ENCODE measurements at places on chromosomes 4 and X. TPM values are rescaled to one million over a fixed set of nuclear protein-coding genes. Genes with fewer than 3 reads are reported as not detected.

Gene LANCL3
- total RNA-seq = 0.53 TPM

Gene SLC49A3
- 0.59 TPM for total RNA-seq

DNA sequence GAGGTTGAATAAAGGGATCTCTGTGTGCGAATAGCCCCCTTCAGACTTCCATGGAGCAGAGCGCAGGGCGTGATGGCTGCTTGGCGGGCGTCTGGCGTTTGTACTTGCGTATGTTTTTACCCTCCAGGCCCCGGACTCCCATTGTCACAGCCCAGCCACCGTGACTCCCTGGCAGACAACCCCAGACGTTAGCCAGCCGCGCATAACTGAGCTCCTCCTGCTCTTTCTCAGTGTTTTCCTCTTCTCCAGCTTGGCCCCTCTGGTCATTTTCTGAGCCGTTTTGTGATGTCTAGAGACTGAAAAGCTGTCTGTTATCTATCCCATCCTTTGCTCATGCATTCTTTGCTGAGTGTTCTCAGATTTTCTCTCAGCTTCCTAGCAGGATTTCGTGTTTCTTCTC, 54.3 kb downstream of the IGFBP7 start:
- DNase-seq = no peak

GRCh38 chr4:1192091-1192492, 19.7 kb upstream of the SPON2 start:
- DNase-seq = peak; percentile 34

DNA sequence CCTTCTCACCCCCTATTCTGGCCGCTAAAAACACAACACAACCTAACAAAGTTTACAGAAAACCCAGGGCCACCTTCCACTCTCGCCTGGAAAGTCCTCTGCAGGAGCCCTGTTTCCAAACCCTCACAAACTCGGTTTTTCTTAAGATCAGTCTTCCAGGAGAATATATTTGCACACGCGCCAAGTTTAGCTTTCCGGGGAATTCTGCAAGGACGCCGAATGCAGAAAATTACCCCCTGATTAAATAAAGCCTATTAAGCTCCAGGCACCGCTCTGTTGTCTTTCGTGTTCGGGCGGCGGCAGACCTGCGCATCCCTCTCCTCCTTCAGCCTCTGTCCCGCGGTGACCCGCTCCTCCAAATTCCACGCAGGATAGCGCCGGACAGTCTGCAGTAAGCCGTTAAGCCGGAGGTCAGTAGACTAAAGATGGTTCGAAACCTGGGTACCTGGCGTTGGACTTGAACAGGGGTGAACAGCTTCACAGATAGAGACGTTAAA, 5.0 kb downstream of the MSX1 start:
- DNase-seq = no peak

GRCh38 chrX:132877954-132878536, 80.4 kb downstream of the HS6ST2 start:
- DNase-seq = no peak

DNA sequence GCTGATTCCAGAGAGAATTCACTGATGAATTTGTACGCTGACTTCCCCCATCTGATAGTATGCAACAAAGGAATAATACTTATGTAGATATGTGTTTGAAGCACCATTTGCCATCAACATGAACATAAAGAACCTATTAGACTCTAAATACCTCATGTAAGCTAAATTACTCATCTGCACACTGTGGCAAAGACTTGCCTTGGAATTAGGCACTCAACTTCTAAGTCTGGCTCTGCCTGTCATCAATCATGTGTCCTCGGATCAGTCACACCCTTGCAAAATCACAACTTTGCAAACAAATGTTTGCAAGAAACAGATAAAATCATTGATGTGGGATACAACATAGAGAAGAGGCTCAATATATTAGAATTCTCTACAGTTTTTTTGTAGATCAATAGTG, 169.9 kb upstream of the LDB2 start:
- DNase-seq = no peak

DNA sequence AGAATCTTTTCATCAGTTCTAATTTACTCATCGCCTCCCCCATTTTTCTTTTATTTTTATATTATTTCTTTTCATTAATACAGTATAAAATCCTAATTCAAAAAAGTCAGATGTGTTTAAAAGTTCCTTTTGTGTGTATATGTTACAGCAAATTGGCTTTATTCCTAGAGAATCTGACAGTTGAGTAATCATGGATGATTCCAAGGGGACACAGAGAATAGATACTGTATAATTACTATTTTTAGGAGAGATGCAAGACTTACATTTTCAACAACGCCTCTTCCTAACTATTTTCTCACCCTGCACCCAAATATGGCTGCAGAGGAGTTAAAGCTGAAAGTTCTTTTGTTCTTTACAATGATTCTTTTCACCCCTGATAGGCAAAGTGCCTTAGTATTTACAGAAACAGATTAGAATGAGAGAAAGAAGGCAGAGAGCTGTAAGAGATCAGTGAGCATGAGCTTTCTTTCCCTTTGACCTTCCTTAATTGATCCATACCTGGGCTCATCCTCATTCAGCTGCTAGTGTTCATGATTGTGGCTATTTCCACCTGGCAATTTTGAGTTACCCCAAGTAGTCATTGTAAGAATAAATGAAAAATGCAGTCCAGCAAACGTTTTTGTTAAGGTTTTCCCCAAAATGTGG, 210.8 kb downstream of the SLC4A4 start:
- no peak for DNase-seq

GRCh38 chr4:165384598-165384997, 5.8 kb downstream of the CPE start:
- DNase-seq = no peak

DNA sequence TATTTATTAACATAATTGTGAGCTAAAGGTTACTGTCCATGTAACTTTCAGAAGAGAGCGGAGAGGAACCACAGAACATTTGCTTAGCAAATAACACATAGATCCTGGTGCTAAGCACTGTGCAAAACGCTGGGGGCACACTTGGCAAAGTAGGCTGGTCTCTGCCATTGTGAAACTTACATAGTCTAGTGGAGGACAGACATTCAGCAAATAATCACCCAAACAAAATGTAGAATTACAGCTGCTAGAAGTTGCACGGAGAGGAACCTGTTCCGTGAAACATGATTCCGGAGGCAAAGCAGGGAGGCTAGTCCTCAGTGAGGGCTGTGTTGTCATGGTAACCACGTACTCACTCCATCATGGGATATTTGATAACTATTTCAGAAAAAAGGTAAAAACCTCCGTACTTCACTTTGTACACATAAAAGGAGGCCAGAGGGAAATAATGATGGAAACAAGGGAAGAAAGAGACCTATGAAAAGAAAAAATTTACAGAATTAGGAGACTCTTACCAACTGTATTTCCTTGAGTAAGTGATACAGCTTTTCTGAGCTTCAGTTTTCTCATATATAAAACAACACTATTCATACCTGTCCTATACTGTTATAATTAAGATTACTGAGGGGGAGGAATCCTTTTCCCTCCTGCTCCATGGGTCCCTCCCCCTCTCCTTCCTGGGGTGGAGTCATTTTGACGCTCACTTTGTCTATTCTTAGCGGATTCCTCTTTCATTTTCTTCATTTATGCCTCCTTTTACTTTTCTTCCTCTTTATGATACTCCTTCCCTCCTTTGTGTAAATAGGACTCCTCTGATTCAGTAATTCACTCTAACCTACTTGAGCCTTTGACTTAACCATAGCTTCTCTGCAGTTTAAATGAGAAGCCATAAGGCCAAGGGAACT, 825 bp upstream of the RASGEF1B start:
- no peak for DNase-seq

- no peak for DNase-seq
Measured at GRCh38 chrX:69063486-69063885, 101.8 kb downstream of the PJA1 start.

DNA sequence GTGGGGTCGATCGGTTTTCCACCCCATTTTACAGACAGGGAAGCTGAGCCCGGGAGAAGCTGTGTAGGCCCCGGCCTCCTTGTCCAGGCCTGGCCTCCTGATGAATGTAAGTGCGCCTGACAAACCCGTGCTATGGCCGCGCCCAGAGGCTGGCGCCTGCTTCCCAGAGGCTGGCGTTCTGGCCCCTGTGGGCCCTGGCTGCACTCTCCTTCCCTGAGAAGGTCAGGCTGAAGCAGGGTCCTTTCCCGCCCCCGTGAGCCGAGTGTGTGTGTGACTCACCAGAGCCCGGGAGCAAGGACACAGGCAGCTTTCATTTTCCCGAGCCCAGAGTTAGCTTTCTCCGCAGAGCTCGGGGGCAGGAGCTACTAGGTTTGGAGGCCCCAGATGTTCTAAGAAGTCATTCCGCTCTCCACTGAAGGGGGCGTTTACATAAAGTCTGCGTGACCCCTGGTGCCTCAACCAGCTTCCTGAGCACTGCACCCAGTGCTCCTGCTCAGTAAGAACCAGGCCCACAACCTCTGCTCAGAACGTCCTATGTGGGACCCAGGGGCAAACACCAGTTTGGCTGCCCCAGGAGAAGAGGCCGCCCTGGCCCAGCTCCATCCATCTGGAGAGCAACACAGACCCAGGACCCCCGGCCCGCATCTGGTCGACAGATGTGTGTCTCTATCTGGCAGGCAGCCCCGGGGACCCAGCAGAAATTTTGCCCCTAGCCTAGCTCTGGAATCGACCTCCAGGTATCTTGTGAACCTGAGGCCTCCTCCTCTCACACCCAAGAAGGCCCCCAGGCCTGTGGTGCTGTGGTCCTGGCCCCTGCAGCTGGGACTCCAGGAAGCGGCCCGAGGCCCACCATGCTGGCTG, 13.6 kb downstream of the UVSSA start:
- no peak for DNase-seq
